ENCODE measurements at places on chromosomes 16 and 17.

- no peak for DNase-seq
- H3K27ac ChIP-seq, result no peak overlapping the region
- no peak overlapping the region for H3K4me3 ChIP-seq
- H3K4me1 ChIP-seq, result peaks cover 26% of the 10 kb centered on the region
These were observed 50.4 kb upstream of the BCAR1 start for GRCh38 chr16:75301804-75302203.

DNA sequence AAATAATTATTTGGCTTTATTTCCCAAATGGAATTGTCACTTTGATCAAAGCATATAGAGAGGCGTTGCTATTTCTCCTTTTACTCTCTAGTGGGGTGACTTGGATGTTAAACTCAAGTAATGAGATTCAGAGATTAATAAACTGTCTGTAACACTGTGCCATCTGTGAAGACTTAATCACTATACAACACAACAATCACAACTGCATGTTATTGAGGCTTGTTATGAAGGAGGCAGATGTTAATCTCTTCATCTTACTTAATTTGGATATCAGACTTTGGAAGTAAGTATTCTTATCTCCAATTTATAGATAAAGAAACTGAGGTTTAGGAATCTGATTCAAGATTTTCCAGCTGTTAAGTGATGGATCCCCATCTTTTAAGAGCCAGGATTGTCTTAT, 132.5 kb downstream of the CNTNAP4 start:
- no peaks in the 10 kb centered on the region for H3K27me3 ChIP-seq
- no peaks in the 10 kb centered on the region for H3K4me1 ChIP-seq
- H3K27ac ChIP-seq, result no peak overlapping the region
- H3K36me3 ChIP-seq, result no peaks in the 10 kb centered on the region
- H3K4me3 ChIP-seq, result no peak overlapping the region
- DNase-seq, result no peak

DNA sequence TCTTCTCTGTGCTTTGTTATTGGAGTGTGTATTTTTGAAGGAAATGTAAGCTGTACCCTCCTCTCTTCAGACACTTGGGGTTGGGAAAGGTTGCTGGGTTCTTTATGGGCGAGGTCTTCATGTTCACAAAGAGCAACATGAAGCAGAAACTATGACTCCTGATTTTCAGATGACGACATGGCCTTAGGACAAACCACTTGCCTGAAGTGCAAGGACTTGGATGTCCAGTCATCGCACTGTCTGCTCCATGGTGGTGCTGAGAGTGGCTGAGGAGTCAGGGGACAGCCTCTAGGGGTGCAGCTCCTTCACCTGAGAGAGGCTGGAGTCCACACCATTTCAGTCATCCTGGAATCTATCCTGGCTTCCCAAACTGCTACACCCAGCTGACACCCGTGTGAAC, 183.9 kb upstream of the CDH5 start:
- H3K4me3 ChIP-seq, result no peak overlapping the region
- H3K36me3 ChIP-seq, result no peaks in the 10 kb centered on the region
- no peaks in the 10 kb centered on the region for H3K4me1 ChIP-seq
- H3K27ac ChIP-seq, result no peak overlapping the region
- no peak for DNase-seq

- no peaks in the 10 kb centered on the region for H3K27me3 ChIP-seq
- no peak overlapping the region for H3K4me3 ChIP-seq
- H3K36me3 ChIP-seq, result no peaks in the 10 kb centered on the region
- no peak for DNase-seq
- H3K4me1 ChIP-seq, result no peaks in the 10 kb centered on the region
- no peak overlapping the region for H3K27ac ChIP-seq
These were observed 977.4 kb downstream of the KCNJ18 start for GRCh38 chr17:22669721-22670120.

GRCh38 chr17:69433093-69433492, 18.6 kb downstream of the MAP2K6 start:
- no peaks in the 10 kb centered on the region for H3K36me3 ChIP-seq
- H3K4me3 ChIP-seq, result no peak overlapping the region
- H3K27me3 ChIP-seq, result no peaks in the 10 kb centered on the region
- H3K4me1 ChIP-seq, result no peaks in the 10 kb centered on the region
- H3K27ac ChIP-seq, result no peak overlapping the region
- no peak for DNase-seq

- peaks cover 56% of the 10 kb centered on the region for H3K4me1 ChIP-seq
- peak within 1 kb of the TSS; percentile 64 for H3K4me3 ChIP-seq
- no peaks in the 10 kb centered on the region for H3K27me3 ChIP-seq
- peak; percentile 77 for DNase-seq
These were observed at the start of gene PIEZO1 for GRCh38 chr16:88785106-88785924. Gene PIEZO1, minus strand, starts transcription at chr16:88785220. Its CDS starts 256 bp downstream, at chr16:88784964.

GRCh38 chr17:7111784-7112509, 2.7 kb downstream of the ASGR2 start:
- no peaks in the 10 kb centered on the region for H3K36me3 ChIP-seq
- no peaks in the 10 kb centered on the region for H3K27me3 ChIP-seq
- H3K4me3 ChIP-seq, result no peak overlapping the region
- H3K27ac ChIP-seq, result no peak overlapping the region
- DNase-seq, result no peak
- H3K4me1 ChIP-seq, result no peaks in the 10 kb centered on the region

GRCh38 chr17:43860077-43860725, 13.2 kb downstream of the CD300LG start:
- peaks cover 25% of the 10 kb centered on the region for H3K27me3 ChIP-seq
- no peaks in the 10 kb centered on the region for H3K36me3 ChIP-seq
- no peak overlapping the region for H3K27ac ChIP-seq
- no peak for DNase-seq
- H3K4me3 ChIP-seq, result no peak overlapping the region
- no peaks in the 10 kb centered on the region for H3K4me1 ChIP-seq

GRCh38 chr17:43309505-43310332, 75.9 kb upstream of the RNU2-1 start:
- H3K27me3 ChIP-seq, result no peaks in the 10 kb centered on the region
- H3K36me3 ChIP-seq, result no peaks in the 10 kb centered on the region
- H3K4me1 ChIP-seq, result no peaks in the 10 kb centered on the region
- no peak overlapping the region for H3K27ac ChIP-seq

DNA sequence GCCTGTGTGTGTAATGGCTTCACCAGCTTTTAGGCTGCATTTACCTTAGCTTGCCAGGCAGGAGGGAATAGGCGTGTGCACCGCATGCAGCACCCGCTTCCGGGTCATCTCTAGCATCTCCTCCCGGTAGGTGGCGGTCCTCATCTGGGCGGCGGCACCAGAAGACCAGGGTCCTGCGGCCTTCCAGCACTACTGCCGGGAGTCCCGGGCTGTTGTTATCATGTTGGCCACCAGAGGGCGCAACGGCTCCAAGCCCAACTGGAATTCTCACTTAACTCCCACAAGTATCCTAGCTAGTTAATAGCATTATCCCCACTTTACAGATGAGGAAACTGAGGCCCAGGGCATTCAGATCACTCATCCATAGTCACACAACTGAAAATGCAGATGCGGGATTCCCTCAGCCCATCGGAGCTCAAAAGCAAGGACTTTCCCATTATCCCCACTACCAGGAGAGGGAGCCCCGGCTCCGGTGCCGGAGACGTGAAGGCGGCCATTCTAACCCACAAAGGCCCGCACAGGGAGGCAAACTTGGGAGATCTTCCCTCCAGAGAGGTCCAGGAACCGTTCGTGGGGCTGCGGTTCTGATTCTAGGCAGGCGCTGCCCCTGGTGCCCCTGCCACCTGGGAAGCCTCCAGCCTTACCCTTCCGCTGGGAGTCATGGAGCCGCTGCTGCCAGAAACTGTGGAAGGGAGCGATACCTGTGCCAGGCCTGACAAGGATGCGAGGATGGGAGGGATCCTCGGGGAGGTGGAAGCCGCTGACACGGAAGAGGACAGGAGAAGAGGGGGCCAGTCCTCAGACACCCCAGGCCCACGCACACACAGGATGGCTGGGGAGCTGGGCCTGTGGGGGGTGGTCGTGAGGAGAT, 23.9 kb downstream of the LGALS9 start:
- peak; percentile 63 for DNase-seq
- H3K27me3 ChIP-seq, result no peaks in the 10 kb centered on the region
- H3K4me3 ChIP-seq, result no peak overlapping the region
- peak overlapping the region; percentile 93 for H3K27ac ChIP-seq
- H3K36me3 ChIP-seq, result no peaks in the 10 kb centered on the region

DNA sequence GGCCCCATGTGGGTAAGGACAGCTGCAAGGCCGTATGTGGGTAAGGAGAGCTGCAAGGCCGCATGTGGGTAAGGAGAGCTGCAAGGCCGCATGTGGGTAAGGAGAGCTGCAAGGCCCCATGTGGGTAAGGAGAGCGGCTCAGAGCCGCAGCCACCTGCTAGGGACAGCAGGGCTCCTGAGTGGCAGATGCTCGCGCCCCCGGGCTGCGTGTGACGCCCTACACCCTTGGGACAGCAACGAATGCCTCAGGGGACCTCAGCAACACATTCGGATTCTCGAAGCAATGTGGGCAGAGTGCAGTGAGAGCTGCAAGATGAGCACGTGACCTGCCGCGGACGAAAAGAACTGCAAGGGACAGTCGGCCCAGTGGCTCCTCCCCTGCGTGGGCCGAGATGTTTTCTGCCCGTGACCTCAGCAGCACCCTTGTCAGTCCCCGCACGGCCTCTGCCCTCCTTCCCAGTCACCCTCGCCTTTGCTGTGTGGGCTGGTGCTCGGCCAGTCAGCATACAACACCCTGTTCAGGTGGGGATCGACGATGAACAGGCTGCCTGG, 9.6 kb upstream of the SLC38A8 start:
- H3K36me3 ChIP-seq, result peaks cover 75% of the 10 kb centered on the region
- H3K27ac ChIP-seq, result no peak overlapping the region
- no peaks in the 10 kb centered on the region for H3K27me3 ChIP-seq
- no peak for DNase-seq

- H3K27me3 ChIP-seq, result no peaks in the 10 kb centered on the region
- H3K36me3 ChIP-seq, result peaks cover 50% of the 10 kb centered on the region
- no peaks in the 10 kb centered on the region for H3K4me1 ChIP-seq
- no peak overlapping the region for H3K4me3 ChIP-seq
- H3K27ac ChIP-seq, result no peak overlapping the region
These were observed 15.7 kb downstream of the SLC52A1 start for GRCh38 chr17:5019475-5019956.

- no peaks in the 10 kb centered on the region for H3K4me1 ChIP-seq
- H3K27me3 ChIP-seq, result no peaks in the 10 kb centered on the region
- no peak overlapping the region for H3K27ac ChIP-seq
- H3K36me3 ChIP-seq, result no peaks in the 10 kb centered on the region
- no peak overlapping the region for H3K4me3 ChIP-seq
These were observed 270.7 kb upstream of the SOX9 start for GRCh38 chr17:71849783-71850768.

DNA sequence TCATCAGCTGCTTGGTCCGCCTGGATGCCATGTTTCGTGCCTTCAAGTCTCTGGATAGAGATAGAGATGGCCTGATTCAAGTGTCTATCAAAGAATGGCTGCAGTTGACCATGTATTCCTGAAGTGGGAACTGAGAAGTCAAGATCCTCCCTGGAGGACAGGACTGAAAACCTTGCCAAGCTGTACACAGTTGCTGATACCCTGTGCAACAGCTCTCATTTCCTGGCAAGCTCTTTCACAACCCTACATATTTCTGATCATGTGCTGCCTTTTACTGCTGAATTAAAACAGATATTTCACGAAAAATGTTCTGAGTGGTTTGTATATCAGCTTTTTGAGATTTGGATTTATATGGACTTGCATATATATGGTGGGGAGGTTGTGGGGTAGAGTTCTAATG, 898 bp downstream of the CAPNS2 start:
- no peak for DNase-seq
- no peak overlapping the region for H3K27ac ChIP-seq
- H3K36me3 ChIP-seq, result no peaks in the 10 kb centered on the region
- H3K4me1 ChIP-seq, result no peaks in the 10 kb centered on the region

GRCh38 chr16:177394-177822, 928 bp downstream of the HBA1 start:
- DNase-seq, result no peak
- H3K36me3 ChIP-seq, result no peaks in the 10 kb centered on the region
- H3K27ac ChIP-seq, result no peak overlapping the region
- peaks cover 11% of the 10 kb centered on the region for H3K4me1 ChIP-seq
- no peaks in the 10 kb centered on the region for H3K27me3 ChIP-seq

DNA sequence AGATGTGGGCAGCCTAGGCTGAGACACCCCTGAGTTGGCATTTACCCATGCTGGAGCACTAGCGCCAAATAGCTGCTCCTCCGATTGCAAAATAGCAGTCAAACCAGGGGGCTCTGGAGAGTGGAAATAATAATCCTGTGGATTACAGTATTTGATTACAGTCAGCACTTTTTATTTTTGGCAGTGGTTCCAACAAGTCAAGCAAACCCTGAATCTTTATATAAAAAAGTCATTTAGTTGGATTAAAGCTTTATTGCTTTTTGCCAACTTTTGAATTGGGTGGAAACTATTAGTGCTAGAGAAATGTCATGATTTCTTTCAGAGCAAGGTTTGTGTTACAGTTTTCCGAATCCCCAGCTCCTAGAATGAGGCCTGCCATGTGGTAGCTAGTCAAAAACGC, 99.3 kb upstream of the FAM20A start:
- no peak overlapping the region for H3K4me3 ChIP-seq
- no peak for DNase-seq
- H3K4me1 ChIP-seq, result no peaks in the 10 kb centered on the region
- H3K36me3 ChIP-seq, result no peaks in the 10 kb centered on the region
- H3K27me3 ChIP-seq, result no peaks in the 10 kb centered on the region
- H3K27ac ChIP-seq, result no peak overlapping the region

DNA sequence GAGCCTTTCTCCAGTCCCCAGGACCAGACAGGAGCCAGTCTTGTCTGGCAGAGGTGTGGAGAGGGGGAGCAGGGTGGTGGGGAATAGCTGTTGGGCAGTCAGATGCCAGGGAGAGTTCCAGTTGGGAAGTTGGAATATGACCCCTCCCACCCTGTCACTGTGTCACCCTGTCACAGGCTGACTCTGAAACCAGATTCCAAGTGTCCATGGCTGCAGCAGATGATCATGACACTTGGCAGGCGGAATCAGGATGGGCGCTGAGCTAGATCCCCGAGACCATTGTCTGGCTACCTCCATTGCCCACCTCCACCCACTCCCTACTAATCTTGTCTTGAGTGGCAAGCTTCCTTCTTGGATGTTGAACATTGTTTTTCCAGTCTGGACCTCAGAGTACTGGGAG, 9.2 kb upstream of the NFATC3 start:
- no peak overlapping the region for H3K4me3 ChIP-seq
- H3K27ac ChIP-seq, result peak overlapping the region; percentile 95
- no peaks in the 10 kb centered on the region for H3K27me3 ChIP-seq
- peaks cover 50% of the 10 kb centered on the region for H3K4me1 ChIP-seq
- DNase-seq, result no peak
- H3K36me3 ChIP-seq, result peaks cover 68% of the 10 kb centered on the region

DNA sequence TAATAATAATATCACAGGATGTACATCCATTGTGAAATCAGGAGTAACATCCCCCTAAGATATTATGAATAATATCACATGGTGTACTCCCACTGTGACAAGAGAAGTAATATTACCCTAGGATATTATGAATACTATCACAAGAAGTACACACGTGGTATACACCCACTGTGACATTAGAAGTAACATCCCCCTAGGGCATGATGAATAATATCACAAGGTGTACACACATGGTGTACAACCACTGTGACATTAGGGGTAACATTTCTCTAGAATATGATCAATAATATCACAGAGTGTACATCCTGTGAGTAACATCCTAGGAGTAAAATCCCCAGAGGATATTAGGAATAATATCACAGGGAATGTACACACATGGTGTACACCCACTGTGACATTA, 5.0 kb upstream of the TEKT5 start:
- H3K4me1 ChIP-seq, result no peaks in the 10 kb centered on the region
- no peaks in the 10 kb centered on the region for H3K27me3 ChIP-seq
- no peak for DNase-seq
- H3K27ac ChIP-seq, result no peak overlapping the region
- H3K36me3 ChIP-seq, result no peaks in the 10 kb centered on the region

Measured in DND-41 (cell line).